Adrenal gland (tissue), 19 donors: ENCODE measurements at places on chromosomes 6 and 20. TPM values are rescaled to one million over a fixed set of nuclear protein-coding genes. Genes with fewer than 3 reads are reported as not detected.

DNA sequence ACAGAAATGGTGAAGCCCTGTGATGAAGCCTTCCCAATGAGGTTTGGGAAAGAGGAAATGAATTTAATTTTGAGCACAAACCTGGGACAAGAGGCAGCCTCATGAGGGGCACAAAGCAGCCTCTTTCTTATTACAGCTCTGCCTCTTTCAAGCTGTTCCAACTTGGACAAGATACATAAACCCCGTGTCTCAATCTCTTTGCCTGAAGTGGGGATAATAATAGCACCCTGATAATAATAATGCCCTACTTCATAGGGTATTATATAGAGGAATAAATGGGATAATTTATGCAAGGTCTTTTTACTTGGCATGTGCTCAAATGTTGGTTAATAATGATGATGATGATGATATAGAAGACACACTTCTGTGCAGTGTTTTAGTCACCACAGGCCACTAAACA lies 91.1 kb upstream of the PLN start:
- H3K27ac ChIP-seq = no peak overlapping the region
- H3K27me3 ChIP-seq = no peaks in the 10 kb centered on the region
- H3K4me1 ChIP-seq = no peaks in the 10 kb centered on the region

- DNase-seq = peak; percentile 82
- no peaks in the 10 kb centered on the region for H3K27me3 ChIP-seq
- no peak overlapping the region for H3K27ac ChIP-seq
- no peak overlapping the region for H3K4me3 ChIP-seq
- H3K36me3 ChIP-seq = no peaks in the 10 kb centered on the region
These were observed 252.8 kb downstream of the CDH26 start for GRCh38 chr20:60210779-60211617.

DNA sequence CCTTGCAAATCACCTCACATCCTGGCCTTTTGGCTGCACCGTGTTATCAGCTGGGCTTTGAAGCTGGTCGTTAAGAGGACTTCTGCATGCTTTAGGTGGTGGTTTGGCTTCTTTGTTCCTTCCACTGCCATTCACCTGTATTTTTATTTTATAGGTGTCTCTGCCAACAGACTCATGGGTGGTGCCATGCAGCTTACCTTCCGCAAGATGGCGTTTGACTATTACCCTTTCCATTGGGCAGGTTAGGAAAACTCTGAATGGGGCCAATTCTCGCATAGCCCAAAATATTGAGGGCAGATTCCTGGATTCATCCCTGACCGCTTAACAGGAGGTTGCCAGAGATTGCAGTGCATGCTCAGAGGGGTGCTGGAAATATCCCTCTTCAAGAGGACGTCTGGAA lies 32.4 kb downstream of the TAF11 start:
- no peaks in the 10 kb centered on the region for H3K36me3 ChIP-seq
- H3K4me3 ChIP-seq = no peak overlapping the region
- H3K27ac ChIP-seq = no peak overlapping the region
- no peaks in the 10 kb centered on the region for H3K27me3 ChIP-seq
- DNase-seq = no peak

DNA sequence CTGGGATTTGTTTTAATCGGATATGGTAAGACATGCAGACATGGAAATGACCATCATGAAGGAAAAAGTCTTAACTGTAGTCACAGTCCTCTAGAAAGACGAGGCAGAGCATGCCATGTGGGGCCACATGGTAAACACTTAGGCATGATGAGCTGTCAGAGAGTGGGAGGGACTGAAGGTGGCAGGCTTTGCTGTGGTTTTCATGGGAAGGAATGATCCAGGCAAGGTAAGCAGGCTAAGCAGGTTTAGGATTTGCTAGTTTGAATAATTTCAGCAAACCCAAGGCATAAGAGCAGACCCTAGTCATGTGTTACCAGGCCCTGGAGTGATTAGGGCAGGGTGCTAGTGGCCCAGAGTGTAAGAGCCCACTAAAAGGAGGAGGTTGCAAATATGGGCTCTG lies 47.2 kb upstream of the STMND1 start:
- no peaks in the 10 kb centered on the region for H3K36me3 ChIP-seq
- no peak overlapping the region for H3K4me3 ChIP-seq
- H3K27me3 ChIP-seq = no peaks in the 10 kb centered on the region

DNA sequence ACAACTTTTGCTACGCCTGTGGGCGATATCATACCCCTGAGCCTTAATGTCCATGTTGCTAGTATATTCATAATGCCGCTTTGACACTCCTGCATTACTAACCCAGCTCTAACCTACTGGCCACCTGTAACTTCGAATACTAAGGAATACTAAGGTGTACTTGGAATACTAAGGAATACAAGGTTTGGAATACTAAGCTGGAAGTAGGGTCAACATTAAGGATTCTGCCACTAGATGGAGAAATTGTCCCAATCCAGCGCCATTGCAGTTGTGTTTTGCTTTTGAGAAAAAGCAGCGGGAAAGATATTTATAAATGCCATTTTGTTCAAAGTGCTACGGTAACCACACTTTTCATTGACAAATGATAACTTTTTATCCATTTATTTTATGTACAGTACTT lies 10.7 kb downstream of the TBXT start:
- H3K4me3 ChIP-seq = no peak overlapping the region
- H3K27me3 ChIP-seq = no peaks in the 10 kb centered on the region
- H3K4me1 ChIP-seq = no peaks in the 10 kb centered on the region
- no peaks in the 10 kb centered on the region for H3K36me3 ChIP-seq
- no peak overlapping the region for H3K27ac ChIP-seq

GRCh38 chr6:149190224-149190831 lies 127.2 kb upstream of the TAB2 start:
- peak; percentile 67 for DNase-seq
- H3K4me3 ChIP-seq = no peak overlapping the region
- H3K27me3 ChIP-seq = no peaks in the 10 kb centered on the region
- no peak overlapping the region for H3K27ac ChIP-seq
- no peaks in the 10 kb centered on the region for H3K4me1 ChIP-seq

Gene THBD
- 21.0 TPM for total RNA-seq

Gene ZBP1
- 0.79 TPM for total RNA-seq

Gene TPX2
- 2.2 TPM for total RNA-seq

Gene POM121L2
- total RNA-seq = not detected

Gene PXDC1
- total RNA-seq = 28.5 TPM

Gene LHFPL5
- total RNA-seq = 0.06 TPM
